ENCODE measurements at places on chromosomes 7 and 10.
A peak's percentile ranks its signal among the peaks of the same experiment; 100 is the strongest.

DNA sequence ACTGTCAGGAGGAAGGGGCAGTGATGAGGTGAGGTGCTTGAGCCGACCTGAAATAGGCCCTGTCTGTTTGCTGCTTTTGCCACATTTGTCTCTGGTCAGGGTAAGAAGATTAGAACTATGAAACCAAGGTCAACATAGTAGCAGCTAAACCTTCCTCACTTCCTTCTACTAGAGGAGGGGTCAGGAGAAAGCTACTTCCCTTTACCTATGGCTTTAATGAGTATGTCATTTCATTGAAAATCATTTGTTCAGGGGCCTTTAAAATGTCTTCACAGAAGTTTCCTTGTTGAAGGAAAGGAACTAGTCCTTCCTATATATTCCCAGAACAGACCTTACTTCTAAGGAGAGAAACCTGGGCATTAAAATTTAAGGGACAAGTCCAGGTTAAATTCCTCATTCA is 19.0 kb downstream of the HYAL4 start:
- DNase-seq = no peak

GRCh38 chr10:36349445-36350078 is 707.5 kb upstream of the FZD8 start:
- peak; percentile 3 for DNase-seq

DNA sequence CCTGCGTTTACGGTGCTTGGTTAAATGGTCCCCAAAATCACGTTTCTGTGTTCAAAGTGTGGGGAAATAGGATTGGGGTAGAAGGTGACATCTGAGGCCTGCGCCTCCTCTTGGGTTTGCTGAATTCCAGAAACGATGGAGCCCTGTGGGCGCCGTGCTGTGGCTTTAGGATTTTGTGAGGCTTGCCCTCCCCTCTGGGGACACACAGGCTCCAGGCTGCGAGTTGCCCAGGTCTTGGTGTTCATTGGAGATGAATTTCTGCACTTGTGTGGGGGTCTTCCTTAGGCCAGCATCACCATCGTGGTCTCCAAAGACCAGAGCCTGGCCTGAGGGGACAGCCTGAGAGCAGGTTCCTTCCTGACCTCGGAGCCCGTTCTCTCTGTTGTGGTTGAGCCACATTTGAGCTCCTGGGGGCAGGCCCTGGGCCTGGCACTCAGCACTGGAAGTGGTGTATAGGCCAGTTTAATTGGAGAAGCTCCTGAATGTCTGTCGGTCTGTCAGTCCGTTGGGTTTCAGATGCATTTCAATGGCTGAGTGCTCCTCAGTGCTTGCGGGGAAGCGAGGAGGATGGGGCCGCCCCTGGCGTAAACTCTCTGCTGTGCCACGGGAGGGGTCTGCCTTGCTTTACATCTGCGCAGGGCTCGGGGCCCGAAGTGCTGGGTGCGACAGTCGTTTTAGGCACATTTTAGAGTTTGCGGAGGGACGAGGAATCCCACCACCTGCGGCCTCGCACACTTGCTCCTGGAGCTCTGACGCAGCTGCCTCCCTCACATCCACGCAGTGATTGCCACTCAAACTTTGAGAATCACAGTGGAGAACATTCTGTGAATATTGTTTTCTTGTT is 71.7 kb downstream of the DNAJB6 start:
- no peak for DNase-seq

DNA sequence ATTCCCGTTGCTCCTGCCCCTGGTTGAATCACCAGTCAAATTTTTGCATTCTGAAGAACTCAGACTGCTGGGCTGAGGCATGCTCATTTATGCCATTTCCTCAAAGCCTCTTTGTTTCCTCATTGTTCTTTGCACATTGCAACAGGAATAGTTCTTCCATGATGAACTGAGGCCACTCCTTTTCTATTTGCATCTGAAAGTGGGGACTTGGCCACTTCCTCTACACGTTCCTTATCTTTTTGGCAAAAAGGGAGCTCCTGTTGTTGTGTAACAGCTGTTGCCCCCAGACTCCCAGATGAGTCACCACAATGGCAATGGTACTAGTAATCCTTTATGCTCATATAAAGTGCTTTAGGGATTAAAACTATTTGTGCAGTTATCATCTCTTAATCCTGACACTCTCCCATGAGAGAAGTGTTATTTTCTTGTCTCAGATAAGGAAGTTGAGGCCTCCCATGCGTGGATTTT is 20.1 kb upstream of the ITPRID1 start:
- DNase-seq = peak; percentile 73

DNA sequence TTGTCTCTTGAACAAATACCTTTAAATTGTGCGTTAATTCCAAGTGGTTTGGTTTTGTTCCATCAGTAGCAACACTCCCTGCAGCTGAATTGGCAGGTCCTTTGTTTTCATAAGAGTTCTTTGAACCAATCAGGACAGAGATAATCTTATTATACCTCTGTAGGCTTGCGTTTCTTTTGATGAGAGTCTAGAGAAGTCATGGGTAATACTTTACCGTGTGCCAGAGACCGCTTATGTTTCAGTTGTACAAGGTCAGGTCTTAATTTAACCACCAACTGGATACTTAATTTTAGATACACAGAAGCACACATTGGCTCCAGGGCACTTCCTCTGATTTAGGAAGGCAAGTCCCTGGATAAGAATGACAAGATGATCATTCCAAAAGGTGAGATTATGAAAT is at the start of gene ASB15:
Gene ASB15, plus strand, starts transcription at position 292 of the 400 bp plus-strand sequence. CDS start 12,682 bp downstream, outside the sequence.
- DNase-seq = no peak

DNA sequence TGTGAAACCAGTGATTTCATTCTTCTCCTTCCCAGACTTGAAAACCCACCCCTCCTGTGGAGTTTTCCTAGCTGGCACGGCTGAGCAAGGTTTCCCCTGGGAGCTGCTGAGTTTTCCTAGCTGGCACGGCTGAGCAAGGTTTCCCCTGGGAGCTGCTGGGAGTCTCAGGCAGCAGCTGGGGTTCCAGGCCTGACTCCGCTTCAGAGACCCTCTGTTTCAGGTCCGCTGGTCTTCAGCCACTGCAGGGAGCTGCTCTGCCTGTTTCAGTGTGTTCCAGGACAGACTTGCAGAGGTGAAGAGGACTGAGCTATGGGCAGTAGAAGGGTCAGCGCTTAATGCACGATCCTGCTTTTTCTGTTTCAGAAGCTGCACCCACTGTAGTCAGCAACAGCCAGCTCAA is 104.9 kb downstream of the XRCC2 start:
- DNase-seq = no peak

DNA sequence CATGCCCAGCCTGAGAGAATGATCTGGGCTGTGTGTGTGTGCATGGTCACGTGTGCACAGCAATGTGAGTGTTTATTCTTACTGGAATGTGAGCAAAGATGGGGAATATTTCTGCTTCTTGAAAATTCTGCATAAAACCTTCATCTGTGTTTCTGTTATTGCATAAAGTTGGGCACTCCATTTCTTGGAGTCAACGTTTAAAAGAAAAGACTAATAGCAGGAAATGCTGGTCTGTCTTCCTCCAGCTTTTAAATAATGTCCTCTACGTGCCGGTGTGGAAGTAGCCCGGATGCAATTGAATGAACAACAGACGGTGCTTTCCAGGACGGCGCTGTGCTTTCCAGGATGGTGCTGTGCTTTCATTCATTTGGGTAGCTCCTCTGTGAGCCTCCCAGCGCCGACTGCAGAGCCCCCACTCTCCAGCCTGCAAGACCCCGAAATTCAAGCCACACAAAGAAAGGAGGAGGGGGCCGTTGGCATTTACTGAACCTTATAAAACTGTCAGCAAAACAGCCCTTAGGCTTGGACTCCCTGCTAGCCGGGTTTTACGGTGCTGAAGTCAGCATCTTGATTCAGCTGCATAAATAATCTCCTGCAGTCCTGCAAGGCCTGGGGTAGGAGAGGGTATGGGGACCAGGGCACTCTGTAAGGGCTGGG is 158.2 kb upstream of the PRKCQ start:
- DNase-seq = peak; percentile 65

DNA sequence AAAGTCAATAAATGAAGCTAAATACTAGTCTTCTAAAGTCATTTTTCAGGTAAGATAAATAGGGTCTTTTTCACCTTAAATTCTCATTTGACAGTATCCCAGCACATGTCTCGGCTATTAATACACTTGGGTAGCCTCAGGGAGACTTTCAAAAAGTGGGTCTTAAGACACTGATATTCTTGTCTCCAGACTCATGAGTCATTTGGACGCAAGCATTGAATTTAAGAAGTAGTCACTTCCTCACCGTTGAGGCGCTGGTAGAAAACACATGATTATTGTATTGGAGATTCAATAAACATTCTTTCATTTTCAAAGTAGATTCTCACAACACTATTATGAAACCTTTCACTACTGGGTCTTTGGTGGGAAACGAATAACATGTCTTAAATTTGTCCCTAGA is 108.9 kb upstream of the SP8 start:
- DNase-seq = no peak

GRCh38 chr10:21517134-21518031 is 8.1 kb downstream of the SKIDA1 start:
- DNase-seq = no peak

- DNase-seq = no peak
Observed at GRCh38 chr10:129416956-129417765, 49.9 kb upstream of the MGMT start.

DNA sequence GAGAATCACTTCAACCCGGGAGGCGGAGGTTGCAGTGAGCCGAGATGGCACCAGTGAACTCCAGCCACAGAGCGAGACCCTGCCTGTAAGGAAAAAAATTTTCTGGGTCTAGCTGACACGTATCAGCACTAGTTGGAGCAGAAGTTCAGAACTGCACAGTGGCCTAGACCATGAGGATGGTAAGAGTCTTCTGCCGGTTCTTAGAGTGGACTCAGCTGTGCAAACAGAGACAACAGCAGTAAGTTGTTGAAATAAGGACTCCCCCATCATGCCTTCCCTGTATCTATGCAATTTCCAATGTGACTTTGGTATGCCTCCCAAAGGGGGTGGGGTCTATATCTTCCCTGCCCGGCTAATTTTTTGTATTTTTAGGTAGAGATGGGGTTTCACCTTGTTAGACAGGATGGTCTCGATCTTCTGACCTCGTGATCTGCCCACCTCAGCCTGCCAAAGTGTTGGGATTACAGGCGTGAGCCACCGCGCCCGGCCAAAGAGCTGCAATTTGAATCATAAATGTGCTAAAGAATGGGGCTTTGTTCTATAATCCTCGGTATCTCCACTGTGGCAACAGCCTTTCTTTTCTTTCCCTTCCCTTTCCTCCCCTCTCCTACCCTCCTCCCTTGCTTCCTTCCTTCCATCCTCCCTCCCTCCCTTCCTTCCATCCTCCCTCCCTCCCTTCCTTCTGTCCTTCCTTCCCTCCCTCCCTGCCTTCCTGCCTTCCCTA is 14.5 kb upstream of the RNF216 start:
- DNase-seq = no peak

DNA sequence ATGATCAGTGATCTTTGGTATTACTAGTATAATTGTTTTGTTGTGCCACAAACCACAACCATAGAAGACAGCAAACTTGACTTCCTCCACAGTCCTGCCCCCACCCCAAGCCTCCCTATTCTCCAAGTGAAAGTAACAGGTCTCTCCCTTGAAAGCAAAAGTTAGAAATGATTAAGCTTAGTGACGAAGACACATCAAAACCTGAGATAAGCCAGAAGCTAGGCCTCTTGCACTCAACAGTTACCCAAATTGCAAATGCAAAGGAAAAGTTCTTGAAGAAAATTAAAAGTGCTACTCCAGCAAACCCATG is 7.5 kb downstream of the SAR1A start:
- no peak for DNase-seq

GRCh38 chr7:75711656-75712514 is 26.9 kb downstream of the HIP1 start:
- DNase-seq = no peak

Data from renal cortical epithelial cell (primary cell).